ENCODE measurements at places on chromosomes 1 and 21.

- DNase-seq, result peak; percentile 78
Observed at GRCh38 chr1:6385488-6386191, 7.9 kb downstream of the ACOT7 start.

GRCh38 chr1:237542525-237543418 lies 347.9 kb downstream of the ZP4 start:
- DNase-seq, result no peak

GRCh38 chr1:32066489-32066873 lies 6.3 kb upstream of the TMEM39B start:
- peak; percentile 57 for DNase-seq

DNA sequence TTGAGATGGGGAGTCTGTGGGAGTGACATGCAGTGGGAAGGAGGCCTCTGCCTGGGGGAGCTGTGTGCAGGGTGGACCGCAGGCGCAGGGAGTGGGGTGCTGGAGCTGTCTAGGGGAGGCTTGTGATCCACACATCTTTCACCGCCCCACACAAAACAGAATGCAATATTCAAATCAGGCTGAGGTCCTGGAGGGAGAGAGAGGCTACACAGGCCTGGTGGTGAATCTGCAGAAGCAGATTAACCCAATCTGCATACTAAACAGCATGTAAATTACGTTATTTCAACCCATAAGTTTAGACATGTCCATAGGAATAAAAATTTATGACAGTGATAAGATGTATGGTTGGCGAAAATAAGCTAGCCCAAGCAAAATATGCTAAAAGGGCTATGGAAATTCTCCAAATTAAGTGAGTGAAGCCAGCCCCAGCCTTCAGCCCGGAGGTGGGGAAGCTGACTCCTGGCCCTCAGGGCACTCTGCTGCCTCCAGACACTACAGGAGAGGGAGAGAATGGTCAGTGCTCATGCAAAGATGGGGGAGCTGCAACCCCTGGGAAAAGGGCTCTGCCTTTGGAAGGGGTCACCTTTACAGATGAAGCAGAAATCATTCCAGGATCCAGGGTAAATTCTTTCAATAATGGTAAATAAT lies 156.2 kb upstream of the CTTNBP2NL start:
- no peak for DNase-seq

DNA sequence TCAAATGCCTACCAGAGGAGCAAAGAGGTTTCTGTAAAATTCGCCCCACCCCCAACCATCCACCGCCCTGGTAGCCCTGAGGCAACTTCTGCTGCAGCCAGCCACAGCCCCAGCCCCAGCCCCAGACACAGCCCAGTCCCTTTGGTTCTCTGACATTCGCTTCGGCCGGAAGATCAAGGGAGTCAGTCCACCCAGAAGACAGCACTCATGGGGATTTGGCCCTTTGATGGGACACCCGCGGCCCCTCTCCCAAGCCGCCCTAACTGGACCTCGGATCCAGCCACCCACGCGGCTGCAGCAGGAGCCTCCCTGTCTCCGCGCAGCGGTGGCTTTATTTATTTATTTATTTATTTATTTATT lies 3881.0 kb downstream of the SRGAP2C start:
- DNase-seq, result no peak

DNA sequence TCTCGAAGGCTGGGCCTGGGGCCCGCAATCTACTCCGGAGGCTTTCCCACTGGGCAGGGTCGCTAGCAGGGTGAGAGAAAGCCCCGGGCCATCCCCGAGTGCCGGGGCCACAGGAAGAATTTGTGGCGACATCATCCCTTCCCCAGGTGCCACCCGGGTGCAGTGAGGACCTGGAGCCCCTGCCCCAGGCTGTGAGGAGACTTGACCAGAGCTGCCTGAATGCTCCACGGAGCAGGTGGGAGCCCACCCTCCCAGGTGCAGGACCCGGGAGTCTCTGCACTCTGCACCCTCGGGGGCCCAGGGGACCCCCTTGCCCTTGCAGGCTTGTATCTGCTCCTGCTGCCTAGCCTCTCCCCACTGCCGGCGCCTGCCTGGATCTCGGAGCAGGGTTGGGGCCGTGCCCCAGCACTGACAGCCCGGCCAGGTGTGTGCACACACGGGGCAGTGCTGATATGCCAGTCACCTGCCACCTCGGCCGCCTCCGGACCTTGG lies 67.5 kb upstream of the RGS7 start:
- DNase-seq, result no peak

DNA sequence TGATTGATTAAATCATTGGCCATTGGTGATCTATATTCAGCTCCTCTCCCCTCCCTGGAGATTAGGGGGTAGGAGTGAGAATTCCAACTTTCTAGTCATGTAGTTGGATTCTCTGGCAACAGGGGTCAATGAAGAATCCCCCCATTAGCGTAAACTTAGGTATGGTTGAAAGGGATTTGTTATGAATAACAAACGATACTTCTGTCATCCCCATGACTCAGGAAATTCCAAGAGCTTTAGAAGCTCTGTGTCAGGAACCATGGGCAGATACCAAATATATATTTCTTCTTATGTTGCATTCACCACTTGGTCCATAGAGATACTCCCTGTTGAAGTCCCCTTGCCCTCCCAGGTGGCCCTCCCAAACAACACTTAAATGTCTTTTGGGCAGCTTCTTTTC lies 124.5 kb downstream of the DNM3 start:
- peak; percentile 70 for DNase-seq

Measured in GM23248 (cell line).